Activated naive CD4-positive, alpha-beta T cell treated with anti-CD3 and anti-CD28 coated beads, Interleukin-2, amount 50 U/mL, for 72 hours (primary cell): ENCODE measurements at places on chromosomes 1 and 21.

DNA sequence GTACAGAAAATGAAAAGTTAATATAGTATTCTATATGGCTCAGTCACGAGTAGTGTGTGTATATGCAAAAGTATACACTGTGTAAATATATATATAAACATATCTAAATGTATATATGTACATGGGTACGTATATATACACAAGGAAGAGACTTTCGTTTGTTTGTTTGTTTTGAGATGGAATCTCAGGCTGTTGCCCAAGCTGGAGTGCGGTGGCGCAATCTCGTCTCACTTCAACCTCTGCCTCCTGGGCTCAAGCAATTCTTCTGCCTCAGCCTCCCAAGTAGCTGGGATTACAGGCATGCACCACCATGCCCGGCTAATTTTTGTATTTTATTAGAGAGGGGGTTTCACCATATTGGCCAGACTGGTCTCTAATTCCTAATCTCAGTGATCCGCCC lies 16.4 kb downstream of the IL12RB2 start:
- DNase-seq = no peak

- DNase-seq = no peak
Measured at GRCh38 chr1:75133750-75134646, at the start of gene LHX8. Gene LHX8, plus strand, starts transcription at chr1:75134388. Its CDS starts 2,227 bp downstream, at chr1:75136615.

DNA sequence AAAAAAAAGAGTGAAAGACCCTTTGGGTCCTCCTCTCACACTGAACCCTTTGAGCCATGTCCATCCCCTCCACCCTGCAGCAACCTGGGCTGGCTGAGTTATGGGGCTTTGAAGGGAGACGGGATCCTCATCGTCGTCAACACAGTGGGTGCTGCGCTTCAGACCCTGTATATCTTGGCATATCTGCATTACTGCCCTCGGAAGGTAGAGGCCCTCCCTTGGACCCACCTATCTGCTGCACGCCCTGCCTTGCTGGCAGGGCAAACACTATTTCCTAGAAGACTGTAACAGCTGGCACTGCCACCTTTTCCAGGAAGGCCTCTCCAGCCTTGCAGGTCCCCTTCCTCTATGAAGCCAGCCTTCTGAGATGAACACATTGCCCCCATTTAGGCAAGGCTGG lies 1.1 kb downstream of the SLC50A1 start:
- DNase-seq = no peak

DNA sequence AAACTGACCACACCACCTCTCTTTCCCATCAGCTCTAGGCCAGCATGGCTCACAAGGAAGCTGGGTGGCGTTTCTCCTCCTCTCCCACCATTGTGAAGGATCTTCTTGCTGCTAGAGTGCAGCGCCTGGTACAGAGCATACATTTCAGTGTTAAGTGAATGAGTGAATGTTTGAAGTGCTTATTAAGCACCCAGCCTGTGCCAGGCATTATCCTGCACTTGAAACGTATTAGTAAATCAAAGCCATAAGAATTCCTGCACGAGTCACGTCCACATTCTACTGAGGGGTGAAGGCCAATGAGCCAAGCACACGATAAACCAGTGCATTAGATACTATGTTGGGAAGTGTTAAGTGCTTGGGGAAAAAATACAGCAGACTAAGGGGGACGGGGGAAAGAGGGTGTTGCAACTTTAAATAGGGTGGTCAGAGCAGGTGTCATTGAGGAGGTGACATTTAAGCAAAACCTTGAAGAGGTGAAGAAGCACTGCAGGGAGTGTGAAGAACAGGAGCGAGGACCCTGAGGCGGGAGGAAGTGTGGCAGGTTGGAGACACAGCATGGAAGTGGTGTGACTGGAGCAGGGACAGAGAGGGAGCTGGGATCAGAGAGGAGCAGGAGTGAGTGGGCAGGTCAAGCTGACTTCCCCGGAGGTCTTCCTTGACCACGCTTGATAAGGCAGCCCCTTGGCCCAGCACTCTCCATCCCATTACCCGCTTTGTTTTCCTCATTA lies 48.5 kb upstream of the LRRN2 start:
- no peak for DNase-seq

- DNase-seq = no peak
Measured at GRCh38 chr21:41215856-41216408, 48.0 kb downstream of the BACE2 start.

- no peak for DNase-seq
Measured at GRCh38 chr1:23563003-23563402, 3.7 kb upstream of the ID3 start.

DNA sequence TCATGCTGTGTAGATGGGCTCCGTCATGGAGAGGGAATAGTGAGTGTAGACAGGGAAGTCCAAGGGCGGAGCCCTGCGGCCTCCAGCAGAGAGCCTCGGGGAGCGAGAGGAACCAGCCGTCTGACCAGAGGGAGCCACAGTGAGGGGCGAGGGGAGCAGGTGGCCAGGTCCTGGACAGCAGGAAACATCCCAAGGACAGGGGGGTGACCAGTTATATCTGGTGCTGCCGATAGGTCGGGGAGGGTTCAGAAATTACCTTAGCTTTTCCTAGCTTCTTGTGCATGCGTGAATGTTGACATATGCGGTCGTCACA lies 46.5 kb downstream of the TRAPPC10 start:
- DNase-seq = no peak

DNA sequence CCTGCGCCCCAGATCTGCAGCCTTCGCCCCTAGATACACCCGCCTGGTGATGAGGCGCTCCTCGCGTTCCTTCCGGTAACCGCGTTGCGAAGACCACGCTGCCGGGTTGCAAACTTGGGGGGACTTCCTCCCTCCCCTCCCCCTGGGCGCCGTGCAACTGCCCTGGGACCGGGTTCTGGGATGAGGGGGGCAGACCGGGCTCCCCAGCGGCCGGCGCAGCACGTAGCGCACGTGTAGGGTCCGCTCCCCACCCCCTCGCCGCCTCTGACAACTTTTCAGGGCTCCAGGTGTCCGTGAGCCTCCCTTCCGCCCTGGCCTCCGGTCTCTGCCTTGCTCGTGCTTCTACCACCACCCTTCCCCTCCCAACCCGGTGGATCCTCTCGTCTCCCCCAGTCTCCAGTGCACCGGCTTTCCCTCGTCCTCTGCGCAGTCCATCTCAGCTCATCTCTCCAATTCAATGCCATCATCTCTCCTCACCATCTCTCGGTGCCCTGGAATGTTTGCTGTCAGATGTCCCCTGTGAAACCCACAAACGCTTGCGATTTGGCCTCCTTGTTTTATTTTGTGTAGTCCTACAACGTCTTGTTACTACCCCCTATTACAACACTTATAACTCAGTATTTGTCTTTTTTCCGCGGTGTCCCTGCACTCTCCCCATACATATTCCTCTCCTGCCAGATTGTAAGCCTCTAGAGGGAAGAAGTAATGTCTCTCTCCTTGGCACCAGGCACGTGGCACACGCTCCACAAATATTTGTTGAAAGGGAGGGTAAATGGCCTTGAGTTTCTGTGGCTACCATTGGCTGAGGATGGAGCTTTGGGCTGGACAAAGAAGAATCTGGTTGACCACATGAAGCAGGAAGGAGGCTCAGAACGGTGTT lies 782 bp downstream of the PCAT6 start:
- peak; percentile 41 for DNase-seq

DNA sequence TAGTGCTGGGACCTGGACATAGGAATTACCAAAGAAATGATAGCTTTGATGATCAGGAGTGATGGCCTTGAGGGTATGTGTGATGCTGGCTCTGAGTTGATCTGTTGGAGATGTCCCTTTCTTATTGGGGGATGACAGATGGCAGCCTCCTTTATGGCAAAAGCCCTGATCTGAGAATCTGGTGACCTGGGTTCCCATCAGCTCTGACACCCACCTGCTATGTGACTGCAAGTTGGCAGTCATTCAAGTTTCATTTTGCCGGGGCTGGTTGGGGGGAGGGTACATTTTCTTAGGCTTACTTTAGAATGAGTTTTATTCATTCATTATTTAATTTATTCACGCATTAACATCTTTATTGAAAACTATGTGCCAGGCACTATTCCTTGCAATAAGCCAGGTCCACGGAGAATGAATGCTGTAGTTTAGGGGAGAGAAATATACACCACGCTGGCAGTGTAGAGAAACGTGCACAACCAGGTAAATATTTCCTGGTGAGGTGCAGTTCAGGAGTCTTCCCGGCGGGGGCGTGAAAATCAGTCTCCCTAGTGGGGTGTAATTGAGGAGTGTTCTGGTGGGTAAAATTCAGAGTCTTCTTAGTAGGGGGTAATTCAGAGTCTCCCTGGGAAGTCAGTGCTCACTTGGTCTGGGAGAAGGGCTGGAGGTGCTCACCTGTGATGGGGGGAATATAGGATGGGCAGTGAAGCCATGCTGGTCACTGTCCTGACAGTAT lies 401.3 kb downstream of the CAMTA1 start:
- DNase-seq = no peak

GRCh38 chr1:168301664-168302320 lies 21.1 kb downstream of the TBX19 start:
- DNase-seq = no peak

- no peak for DNase-seq
Measured at GRCh38 chr1:165882168-165882837, 54.9 kb downstream of the UCK2 start.

DNA sequence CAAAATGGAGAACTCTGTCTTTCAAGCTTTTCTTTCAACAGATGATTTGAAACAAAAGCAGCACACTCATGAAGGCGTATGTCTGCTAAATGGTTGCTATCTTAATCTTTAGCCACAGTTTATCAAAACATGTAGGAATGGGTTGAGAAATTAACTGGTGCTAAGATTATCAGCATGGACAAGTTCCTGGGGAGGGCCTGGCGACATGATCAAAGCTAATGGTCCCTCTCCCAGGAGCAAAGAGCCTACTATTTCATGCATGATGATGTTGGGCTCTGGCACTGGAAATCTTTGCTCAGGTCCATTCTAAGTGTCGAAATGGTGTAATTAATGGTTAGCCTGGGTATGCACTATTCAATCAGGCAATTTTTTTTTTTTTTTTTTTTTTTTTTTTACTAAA lies 91.7 kb downstream of the SLC45A1 start:
- no peak for DNase-seq

DNA sequence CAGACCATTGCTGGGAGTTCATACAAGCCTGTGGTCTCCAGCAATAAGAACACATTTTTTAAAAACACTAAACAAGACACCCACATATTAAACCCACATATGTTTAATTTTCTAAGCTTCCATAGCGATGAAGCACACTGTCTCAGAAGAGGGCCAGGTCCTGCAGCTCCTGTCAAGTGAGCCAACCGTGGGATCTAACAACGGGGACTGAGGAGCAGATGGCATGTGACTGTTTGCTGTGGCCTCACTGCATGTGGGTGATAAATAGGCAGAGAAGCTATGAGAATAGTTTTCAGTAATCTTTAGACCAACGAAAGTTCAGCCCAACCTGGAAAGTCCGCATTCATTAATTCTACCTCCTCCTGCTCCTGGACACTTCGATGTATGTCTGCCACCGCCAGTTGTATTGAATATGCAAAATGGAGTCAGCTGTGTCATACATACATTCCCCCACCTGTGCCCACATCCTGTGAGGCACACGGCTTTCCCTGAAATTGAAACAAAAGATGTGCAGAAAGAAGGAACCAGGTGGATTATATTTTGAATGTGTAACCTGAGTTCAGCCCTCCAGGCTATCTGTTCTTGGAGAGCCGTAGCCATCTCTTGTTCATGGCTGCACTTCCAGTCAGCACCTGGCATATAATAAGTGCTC lies 88.2 kb downstream of the MIS18A start:
- DNase-seq = no peak

DNA sequence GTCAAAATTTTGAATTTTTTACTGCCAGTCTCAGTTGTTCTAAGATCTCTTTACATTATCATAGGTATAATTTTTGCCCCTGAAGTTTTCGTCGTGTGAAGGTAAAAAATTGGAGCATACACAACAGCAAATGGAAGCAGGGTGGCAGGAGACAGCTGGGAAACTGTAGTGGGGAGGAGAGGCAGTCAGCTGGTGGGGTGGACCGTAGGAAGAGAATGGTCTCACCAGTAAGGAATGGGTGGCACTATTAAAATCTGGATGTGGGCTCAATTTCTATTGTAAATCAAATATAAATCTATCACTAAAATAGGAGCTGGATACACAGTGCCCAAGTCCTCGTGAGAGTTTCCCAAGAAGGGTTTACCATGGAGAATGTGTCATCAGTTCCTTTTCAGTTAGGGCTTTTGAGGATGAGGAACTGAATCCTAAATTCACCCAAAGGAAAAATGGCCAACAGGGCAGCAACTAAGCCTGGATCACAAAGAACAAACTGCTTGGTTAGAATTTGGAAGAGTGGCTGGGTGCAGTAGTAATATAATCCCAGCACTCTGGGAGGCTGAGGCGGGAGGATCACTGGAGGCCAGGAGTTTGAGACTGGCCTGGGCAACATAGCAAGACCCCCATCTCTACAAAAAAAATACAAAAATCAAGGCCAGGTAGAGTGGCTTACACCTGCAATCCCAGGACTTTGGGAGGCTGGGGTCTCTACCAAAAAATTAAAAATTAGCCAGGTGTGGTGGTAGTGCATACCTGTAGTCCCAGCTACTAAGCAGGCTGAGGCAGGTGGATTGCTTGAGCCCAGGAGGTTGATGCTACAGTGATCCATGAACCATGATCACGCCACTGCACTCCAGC lies 10.5 kb upstream of the IRF2BP2 start:
- no peak for DNase-seq
